Hematopoietic multipotent progenitor cell (in vitro differentiated cells): ENCODE measurements at places on chromosomes 7 and 10.

- DNase-seq = no peak
These were observed 21.0 kb upstream of the CH25H start for GRCh38 chr10:89228146-89228545.

- no peak for DNase-seq
These were observed 81.3 kb downstream of the OSBPL3 start for GRCh38 chr7:24898691-24899090.

GRCh38 chr7:11175371-11175770 lies 201.7 kb downstream of the PHF14 start:
- no peak for DNase-seq

DNA sequence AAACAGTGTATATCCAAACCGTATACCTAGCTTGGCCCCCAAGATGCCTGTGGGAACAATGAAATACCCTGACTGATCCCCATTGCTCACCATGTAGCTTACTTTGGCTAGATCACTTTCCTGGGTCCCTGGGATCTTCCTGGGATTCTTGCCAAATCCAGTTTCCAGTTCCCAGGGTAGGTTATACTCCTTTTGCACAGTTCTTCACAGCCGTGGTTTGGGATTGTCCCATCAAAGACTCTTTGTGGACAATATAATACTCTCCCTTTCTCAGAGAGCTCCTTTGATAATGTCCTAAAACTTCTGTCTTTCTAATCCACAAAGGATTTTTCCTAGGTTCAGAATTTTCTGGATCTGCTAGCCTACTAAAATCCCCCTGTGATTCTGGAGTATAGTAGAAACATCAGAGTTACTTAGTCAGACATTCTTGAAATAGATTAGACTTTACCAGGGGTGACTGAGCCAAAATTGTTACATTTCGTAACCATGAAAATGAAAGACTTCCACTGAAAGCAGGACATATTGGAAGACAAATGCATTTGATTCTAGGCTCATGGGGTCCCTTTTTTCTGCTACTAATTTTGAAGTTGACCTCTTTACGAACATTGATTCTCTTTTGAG lies 388.3 kb upstream of the ETV1 start:
- no peak for DNase-seq

- DNase-seq = no peak
These were observed 64.7 kb downstream of the NRF1 start for GRCh38 chr7:129676017-129676897.

DNA sequence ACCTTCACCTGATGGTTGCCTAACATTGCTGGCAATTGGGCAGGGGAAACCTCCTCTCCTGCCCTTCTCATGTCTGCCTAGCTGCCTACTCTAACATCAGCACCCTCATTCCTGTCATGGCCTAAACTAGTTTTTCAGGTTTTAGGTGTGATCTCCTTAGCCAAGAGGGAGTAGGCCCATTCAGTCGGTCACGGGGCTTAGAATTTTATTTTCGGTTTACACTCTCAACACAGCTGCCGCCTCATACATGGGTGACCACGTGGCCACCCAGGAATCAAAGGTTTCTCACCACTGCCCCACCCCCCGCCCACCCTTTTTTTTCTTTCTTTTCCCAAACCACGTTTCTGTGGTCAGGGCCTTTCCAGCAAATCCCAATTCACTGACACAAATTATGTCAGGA lies 97.2 kb downstream of the RALA start:
- DNase-seq = no peak

GRCh38 chr10:62870866-62871265 lies 54.7 kb upstream of the EGR2 start:
- no peak for DNase-seq
